ENCODE measurements at places on chromosomes 16 and 17.
A peak's percentile ranks its signal among the peaks of the same experiment; 100 is the strongest.

GRCh38 chr16:18827890-18828289, 26.5 kb upstream of the ARL6IP1 start:
- no peak for DNase-seq

DNA sequence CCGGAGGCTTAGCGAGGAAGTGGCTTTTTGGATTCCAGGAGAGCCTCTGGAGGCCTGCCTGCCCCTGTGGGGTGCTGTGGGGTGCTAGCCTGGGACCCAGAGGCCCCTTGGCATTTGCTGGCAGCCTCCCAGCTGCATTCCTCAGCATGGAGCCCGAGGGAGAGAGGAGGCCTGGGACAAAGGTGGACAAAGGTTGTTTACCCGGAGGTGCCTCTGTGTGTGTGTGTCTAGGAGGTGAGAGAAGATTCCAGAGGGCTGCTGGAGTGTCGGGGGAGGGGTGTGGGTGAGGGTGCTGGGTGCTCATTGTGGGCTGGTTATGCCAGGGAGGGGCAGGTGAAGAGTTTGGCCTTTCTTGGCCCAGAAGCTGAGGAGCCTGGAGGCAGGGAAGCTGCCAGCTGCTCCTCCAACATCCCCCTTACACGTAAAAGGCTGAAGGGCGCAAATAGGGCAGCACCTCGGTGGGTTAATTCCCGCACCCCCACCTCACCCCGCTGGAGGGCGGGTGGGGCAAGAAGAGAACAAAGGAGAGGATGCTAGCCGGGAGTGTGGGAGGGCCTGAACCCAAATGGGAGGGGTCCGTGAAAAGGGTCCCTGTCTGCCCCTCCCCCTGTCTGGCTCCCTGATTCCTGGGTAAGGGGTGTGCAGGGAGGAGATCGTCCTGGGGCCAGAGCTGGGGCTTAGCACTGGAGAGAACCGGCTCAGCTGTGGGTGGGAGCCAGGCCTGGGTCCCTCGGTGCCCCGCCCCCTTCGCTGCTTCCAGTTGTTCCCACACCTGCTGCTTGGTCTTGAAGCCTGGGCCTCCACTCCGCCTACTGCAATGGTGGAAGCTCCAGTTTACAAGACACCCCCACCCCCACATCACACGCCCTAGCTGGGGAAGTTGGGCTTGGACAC, 9.9 kb downstream of the HEXIM2 start:
- DNase-seq: no peak

GRCh38 chr16:57621521-57622271, 6.7 kb upstream of the ADGRG1 start:
- no peak for DNase-seq

DNA sequence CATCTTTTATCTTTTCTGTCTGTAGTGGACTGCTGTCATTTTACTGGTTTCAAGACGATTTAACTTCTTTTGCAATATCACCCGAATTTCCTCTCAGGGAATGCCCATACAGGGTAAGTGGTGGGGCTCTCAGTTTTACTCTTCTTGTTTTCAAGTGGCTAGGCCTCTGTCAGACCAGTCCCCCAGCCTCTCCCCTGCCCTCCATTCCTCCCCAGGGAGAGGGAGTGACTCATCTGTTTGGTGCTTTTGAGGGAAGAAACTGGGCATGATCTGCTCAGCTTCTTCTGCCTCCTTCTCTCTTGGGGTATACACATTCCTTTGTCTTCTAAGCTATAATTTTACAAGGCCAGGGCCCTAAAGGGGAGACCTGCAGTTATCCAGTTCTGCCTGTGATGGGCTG, 332.0 kb downstream of the CBLN1 start:
- no peak for DNase-seq

- DNase-seq: no peak
These were observed 9.0 kb downstream of the TMEM11 start for GRCh38 chr17:21204935-21205334.

DNA sequence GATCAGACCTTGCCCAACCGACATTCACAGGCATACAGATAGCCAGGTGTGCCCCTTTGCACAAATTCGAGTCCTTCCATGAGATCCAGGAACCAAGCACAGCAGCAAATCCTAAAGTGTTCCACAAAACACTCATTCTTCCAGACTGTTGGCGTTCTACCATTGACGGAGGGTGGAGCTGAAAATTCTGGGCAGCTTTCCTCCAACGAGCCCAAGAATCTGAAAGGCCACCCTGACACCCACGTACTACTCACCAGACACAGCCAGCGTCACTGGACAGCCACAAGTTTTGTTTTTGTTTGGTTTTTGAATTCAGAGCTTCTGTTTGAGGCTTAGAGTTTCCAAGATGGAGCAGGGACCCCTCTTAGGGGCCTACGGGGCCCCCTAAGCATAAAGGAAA, 83.8 kb downstream of the PMP22 start:
- no peak for DNase-seq

DNA sequence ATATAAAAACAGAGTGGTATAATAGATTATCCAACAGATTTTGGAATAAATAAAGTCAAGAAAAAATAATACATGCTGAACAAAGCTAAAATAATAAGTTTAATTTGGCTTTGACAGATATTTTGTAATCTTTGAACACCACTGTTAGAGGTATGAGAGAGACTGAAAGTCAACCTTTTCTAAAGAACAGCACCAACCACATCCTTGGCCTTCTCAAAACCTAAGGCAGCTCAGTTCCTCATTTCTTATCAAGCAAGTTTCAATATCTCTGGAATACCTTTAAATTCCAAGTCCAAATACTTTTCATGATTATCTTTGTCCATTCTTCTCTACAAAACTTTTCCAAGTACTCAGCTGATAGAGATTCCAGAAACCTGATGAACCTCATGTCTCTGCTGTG, 1603.8 kb downstream of the CDH8 start:
- no peak for DNase-seq

GRCh38 chr17:34451313-34451712, 88.3 kb upstream of the CCL1 start:
- no peak for DNase-seq

GRCh38 chr17:49992191-49992932, 2.7 kb downstream of the DLX3 start:
- DNase-seq: no peak

GRCh38 chr17:68910789-68911431, 44.3 kb downstream of the ABCA8 start:
- DNase-seq: no peak

DNA sequence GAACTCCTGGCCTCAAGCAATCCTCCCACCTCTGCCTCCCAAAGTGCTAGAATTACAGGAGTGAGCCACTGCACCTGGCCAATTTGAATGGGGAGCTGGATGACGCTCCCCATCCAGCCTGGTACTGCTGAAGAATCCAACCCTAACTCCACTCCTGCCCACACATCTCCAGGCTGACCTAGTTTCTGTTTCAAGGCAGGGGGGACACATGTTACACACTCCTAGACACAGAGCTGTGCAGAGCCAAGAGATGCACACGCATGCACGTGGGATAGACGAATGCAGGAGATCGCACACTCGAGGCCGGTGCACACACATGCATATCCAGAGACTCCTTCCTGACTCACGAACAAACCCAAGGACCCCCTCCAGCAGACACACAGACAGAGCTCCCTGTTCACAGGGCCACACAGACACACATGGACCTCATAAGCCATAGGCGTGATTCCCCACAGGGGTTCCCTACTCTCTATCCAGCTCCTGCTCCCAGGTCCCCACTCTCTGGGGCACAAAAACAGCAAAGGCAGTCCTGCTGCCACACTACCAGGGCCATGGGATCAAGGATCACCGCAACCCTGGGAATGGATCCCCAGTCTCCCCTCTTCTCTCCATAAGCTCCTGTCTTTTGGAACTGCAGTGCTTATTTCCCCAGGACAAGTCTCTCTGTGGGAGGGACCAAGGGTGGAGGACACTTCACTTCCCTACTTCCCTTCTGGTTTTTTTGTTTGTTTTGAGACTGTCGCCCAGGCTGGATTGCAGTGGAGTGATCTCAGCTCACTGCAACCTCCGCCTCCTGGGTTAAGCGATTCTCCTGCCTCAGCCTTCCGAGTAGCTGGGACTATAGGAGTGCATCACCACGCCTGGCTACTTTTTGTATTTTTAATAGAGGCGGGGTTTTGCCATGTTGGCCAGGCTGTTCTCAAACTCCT, 14.4 kb downstream of the EPOP start:
- no peak for DNase-seq

GRCh38 chr17:31527606-31528005, 136.1 kb downstream of the RAB11FIP4 start:
- no peak for DNase-seq

DNA sequence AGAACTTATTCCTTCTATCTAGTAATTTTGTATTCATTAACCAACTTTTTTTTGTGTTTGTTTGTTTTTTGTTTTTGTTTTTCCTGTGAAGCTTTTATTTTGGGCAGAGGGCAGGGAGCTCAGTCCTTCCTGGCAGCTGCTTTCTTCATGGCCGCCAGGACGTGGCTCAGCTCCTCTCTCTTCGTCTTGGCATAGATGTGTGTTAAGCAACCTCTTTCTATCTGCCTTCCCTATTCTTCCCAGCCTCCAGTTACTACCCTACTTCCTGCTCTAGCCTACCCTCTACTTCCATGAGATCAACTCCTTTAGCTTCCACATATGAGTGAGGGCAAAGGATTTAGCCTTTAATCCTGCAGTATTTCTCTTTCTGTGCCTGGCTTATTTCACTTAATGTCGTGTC, 8.2 kb upstream of the BRD7 start:
- DNase-seq: no peak

- DNase-seq: peak; percentile 4
These were observed 11.9 kb upstream of the SLC4A1 start for GRCh38 chr17:44279666-44280391.

- no peak for DNase-seq
These were observed 34.9 kb downstream of the SMARCE1 start for GRCh38 chr17:40612599-40613244.

DNA sequence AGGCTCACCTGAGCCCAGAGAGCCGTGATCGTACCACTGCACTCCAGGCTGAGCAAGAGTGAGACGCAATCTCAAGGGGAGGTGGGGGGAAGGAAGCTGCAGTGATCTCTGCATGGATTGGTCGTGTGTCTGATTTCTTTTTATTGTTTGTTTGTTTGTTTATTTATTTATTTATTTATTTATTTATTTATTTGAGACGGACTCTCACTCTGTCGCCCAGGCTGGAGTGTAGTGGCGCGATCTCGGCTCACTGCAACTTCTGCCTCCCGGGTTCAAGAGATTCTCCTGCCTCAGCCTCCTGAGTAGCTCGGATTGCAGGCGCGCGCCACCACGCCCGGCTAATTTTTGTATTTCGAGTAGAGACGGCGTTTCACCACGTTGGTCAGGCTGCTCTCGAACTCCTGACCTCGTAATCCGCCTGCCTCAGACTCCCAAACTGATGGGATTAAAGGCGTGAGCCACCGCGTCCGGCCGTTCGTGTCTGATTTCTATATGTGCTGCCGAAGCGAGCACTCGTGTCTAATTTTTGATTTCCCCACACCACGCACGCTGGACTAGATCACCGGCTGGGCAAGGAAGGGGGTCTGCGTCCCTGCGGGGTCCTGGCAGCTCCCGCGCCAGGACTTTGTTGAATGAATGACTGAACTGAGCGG, 448 bp upstream of the TNFRSF12A start:
- no peak for DNase-seq

Data from stimulated activated CD8-positive, alpha-beta memory T cell treated with anti-CD3 and anti-CD28 coated beads, Interleukin-2, amount 100 ng/mL, for 48 hours (primary cell).